Activated CD4-positive, CD25-positive, alpha-beta regulatory T cell treated with anti-CD3 and anti-CD28 coated beads, Interleukin-2, amount 50 U/mL, for 72 hours (primary cell): ENCODE measurements at places on chromosomes 7 and 10.

DNA sequence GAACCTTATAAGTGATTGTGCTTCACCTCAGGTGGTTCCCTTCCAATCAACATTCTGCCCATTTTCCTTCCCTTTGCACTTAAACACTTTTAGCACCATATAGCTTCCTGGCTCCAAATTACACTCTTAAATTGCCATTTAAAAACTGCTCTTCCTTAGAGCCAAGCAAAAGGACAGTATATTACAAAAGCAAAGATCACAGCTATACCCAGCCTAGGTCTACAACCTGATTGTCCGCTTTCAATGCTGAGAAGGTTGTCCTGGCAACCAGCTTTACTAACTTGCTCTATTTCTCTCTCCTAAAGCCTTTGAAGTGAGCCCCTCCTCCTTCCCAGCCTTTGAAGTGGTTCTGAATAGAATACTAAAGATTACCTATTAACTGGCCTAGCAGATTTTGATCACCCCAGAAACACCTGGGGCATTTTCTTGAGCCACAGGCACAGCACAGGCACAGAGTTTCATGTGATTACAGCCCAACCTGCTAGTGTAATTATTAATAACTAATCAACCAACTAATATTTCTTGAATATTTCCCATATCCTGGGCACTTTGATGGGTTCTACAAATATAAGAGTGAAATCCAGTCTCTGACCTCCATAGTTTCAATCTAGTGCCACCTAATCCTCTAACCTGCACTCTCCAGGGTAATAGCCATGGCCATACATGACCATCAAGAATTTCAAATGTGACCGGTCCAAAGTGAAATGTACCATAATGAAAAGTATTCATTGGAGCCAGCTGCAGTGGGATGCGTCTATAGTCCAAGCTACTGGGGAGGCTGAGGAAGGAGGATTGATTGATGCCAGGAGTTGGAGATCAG lies 63.6 kb upstream of the TRIM24 start:
- DNase-seq = no peak

- no peak for DNase-seq
Measured at GRCh38 chr7:116232920-116233319, 22.6 kb downstream of the TES start.

GRCh38 chr7:26399736-26400135 lies 108.1 kb downstream of the SNX10 start:
- no peak for DNase-seq

DNA sequence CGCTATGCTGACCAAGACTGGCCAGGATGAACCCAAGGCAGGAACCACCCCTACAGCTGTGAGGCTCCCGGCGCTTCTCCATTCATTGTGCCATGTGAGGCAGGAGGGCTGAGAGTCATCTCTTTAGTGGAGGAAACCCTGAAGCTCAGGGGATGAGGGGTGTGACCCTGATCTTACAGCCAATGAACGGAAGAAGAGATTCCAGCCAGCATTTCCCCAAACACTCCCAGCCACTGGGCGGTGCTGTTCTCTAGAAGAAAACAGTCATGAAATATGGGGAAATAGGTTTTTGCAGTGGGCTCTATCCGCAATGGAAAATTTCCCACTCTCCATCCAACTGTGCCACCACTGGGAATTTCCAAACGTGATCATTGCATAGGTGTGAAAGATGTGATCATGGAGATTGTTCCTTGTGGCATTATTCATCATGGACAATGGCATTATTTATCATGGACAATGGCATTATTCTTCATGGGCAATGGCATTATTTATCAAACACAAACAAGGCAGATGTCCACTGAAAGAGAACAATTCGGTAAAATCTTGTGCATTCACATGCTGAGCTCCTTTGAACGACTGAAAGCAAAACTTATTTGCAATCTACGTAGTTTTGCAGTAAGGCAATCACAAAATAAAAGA lies 14.0 kb upstream of the SLC18A2 start:
- DNase-seq = no peak

GRCh38 chr10:18615618-18616017 lies 35.8 kb downstream of the NSUN6 start:
- DNase-seq = no peak

DNA sequence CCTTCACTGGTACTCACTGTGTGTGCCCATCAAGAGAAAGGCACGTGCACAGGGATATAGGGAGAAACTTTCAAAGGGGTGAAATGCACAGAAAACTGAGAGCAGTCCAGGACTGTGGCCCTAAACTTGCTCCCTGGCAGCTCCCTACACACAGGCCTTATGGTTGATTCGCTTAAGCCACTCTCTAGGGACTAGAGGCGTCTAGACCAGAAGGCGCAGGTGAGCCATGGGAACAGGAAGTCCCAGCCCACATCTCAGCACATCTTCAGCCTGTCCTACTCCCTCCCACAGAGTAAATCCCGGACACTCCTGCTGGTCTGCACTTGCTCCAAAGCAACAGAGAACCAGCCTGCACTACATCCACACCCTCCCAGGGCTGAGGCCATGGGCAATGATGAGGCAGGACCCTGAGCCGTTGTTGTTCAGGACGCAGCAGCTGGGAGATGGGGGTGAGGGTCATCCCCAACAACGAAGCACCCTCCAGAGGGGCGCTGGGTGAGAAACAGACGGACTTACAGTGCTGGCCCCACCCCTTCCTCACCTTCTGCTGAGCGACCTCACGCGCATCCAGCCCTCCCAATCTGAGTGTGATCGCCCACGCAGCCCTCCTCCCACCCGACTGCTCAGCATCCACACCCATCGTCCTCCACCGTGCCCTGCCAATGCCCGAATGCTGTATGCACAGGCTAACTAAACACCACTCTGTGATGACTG lies 109.3 kb downstream of the TNS3 start:
- DNase-seq = no peak

GRCh38 chr7:94135180-94135579 lies 131.0 kb upstream of the BET1 start:
- DNase-seq = no peak

GRCh38 chr10:102476466-102477141 lies 25.3 kb upstream of the C10orf95 start:
- no peak for DNase-seq

DNA sequence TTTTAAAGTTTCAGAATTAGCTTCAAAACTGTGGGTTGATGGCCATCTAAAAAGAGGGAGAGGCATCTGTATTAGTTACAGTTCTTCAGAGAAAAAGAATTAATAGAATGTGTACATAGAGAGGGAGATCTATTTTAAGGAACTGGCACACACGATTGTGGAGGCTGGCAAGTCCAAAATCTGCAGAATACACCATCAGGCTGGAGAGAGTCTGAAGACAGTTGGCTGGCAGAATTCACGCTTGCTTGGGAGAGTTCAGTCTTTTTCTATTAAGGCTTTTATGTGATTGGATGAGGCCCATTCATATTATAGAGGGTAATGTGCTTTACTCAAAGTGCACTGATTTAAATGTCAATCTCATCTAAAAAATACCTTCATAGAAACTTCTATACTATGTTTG lies 135.1 kb upstream of the SORCS1 start:
- no peak for DNase-seq

DNA sequence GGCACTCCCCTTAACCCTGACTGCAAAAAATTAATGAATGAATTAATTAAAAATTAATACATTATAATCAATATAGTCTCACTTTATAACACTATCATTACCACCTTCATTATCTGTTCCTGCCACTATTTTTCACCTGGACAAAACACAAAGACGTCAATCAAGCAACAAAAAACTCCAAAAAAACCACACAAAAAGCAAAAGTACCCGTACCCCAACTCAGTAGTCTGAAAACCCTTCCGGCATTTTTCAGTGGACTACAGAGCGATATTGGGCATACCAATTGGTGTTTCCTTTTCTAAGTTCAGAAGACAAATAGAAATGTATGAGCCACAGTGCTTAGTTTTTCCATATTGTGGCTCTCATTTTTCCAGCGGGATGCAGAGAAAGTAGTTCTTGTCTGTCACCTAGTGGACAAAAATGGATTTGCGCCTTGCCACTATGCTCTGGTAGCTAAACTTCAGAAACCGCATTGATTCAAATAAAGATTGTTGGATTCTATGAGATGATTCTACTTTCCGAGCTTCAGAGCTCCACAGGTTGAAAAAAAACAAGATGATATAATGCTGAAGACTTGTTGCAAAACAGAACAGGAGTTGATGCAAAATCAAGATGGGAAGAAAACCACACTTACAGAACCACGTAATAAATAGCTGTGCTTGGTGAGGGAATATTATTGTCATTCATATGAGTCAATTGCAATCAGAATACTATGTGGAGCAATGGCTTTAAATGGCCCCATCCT lies 50.6 kb upstream of the ITGB1 start:
- peak; percentile 51 for DNase-seq

DNA sequence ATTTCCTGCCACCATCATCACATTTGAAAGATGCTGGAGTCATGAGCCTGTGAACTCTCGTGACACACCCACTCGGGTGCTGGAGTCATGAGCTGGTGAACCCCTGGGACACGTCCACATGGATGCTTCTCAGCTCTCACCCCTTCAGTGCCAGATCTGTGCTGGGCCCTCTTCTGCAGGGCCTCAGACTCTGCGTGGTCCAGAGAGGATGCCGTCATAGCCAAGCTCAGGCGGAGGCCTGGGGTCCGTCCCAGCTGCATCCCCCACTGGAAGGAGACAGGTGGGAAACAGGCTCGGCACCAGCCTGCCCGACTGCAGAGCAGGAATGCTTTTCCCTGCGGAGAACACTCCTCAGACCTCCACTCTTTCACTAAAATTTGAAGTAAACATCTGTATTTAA lies 156.5 kb upstream of the PPP2R2D start:
- DNase-seq = no peak

DNA sequence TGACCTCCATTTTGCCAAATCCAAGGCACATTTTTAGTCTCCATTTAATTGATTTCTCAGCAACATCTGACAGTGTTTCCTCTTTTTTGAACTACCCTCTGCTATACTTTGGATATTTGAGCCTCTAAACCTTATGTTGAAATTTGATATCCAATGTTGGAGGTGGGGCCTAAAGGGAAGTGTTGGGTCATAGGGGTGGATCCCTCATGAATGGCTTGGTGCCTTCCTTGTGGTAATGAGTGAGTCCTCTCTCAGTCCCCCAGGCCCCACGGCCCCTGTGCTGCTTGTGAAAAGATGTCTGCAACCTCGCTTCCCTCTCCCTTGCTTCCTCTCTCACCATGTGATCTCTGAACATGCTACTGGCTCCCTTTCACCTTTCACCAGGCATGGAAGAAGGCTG lies 96.8 kb upstream of the DGKB start:
- no peak for DNase-seq

- no peak for DNase-seq
Measured at GRCh38 chr10:58293989-58294388, 25.0 kb downstream of the CISD1 start.

DNA sequence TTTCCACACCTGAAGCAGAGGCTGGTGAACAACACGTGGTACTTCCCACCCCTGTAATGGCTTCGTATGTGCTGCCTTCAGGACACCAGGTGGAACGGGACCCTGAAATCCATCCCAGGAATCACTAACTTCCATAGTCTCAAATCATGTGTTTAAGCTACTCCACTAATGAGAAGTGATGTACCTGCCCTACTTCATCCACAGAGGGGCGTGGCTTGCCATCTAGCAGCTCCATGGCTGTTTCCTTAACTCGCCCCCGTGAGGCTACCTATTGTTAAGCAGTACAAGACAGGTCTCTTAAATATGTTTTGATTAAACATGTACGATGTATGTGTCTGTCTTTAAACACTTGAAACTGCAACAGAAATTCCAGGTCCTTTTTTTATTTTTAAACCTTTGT lies 31.8 kb downstream of the ARL3 start:
- no peak for DNase-seq

- DNase-seq = no peak
Measured at GRCh38 chr10:14698111-14698828, 76.4 kb downstream of the FAM107B start.

- DNase-seq = no peak
Measured at GRCh38 chr10:106571192-106571946, 593.1 kb downstream of the SORCS1 start.

DNA sequence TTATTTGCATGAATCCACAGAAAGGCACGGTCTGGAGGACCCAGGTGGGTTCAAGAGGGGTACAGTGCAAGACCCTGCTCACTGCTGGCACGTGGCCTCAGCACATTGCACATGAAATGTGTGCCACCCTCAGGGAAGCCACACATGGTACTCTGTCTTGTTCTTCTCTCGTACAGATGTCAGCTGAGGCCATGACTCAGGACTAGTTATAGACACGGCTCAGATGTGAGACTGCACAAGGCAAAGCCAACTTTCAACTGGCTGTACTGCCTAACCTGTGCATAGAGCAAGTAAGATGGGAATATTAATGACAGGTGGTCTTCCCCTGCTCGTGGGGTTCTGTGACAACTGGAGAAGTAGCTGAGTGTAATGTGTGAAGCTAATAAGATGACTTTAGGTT lies 249.4 kb upstream of the CTBP2 start:
- no peak for DNase-seq

- no peak for DNase-seq
Measured at GRCh38 chr10:5464546-5464945, 34.8 kb downstream of the CALML5 start.

- DNase-seq = no peak
Measured at GRCh38 chr10:35425595-35425994, 89.3 kb downstream of the CCNY start.

DNA sequence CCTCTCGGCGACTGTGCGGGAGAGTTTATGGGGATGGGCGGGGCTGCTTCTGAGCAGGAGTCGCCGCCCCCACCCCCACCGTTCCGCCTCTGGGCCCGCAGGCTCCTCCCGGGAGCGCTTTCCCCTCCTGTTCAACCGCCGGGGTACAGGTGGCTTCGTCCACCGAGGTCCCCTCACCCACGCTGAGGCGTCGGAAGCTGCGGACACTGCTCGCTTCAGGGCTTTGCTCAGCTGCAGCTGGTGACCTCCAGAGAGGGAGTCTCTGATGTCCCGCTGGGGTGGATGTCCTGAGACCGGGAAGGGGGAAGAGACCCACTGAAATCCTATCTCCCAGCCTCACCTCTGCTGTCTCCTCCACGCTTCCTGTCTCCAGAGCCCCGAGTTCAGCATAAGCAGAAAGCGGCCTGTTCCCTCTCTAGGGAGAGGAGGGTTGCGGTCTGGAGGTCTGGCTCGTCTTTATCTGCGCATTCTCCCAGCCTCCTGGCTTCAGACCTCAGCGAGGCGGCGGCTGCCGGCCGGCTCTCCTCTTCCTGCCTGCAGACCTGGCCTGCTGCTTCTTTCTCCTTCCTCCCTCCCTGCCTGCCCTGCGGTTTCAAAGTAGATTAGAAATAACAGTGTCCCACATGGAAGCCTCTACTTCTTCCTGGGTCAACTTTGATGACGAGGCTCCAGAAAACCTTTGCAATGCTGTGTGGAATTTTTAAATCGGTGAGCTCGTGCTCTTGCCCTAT lies 1.8 kb downstream of the CYP2E1 start:
- DNase-seq = no peak

- DNase-seq = no peak
Measured at GRCh38 chr7:110987127-110987693, 103.7 kb upstream of the LRRN3 start.

- DNase-seq = no peak
Measured at GRCh38 chr7:51071427-51071826, 245.2 kb downstream of the COBL start.

GRCh38 chr7:30080818-30081217 lies 52.6 kb downstream of the PLEKHA8 start:
- DNase-seq = no peak
